ENCODE measurements at places on chromosomes 5 and 9.

GRCh38 chr9:129667850-129668249 lies 2.4 kb downstream of the PRRX2 start:
- H3K27me3 ChIP-seq: peaks cover 33% of the 10 kb centered on the region
- H3K27ac ChIP-seq: no peak overlapping the region
- DNase-seq: no peak
- H3K36me3 ChIP-seq: no peaks in the 10 kb centered on the region
- H3K4me3 ChIP-seq: no peak overlapping the region

DNA sequence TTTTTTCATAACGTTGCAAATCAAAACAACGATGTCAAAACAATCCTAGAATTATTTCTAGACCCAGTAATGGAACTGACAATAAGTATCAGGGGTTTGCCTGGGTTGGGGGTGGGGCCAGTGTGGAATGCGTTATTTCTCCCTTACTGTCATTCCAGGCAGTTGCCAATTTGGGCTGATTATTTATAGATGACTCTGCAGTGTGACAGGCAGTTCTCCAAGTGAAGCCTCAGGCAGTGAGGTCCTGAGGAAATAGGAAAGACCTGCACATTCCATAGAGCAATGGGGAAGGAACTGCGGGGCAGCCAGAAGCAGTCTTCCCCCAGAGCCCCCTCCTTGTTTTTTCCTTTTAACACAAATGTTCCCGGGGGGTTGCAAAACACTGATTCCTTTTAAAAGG lies 179.0 kb downstream of the YTHDC2 start:
- DNase-seq: no peak
- no peaks in the 10 kb centered on the region for H3K36me3 ChIP-seq
- no peak overlapping the region for H3K27ac ChIP-seq
- H3K27me3 ChIP-seq: peaks cover 65% of the 10 kb centered on the region

DNA sequence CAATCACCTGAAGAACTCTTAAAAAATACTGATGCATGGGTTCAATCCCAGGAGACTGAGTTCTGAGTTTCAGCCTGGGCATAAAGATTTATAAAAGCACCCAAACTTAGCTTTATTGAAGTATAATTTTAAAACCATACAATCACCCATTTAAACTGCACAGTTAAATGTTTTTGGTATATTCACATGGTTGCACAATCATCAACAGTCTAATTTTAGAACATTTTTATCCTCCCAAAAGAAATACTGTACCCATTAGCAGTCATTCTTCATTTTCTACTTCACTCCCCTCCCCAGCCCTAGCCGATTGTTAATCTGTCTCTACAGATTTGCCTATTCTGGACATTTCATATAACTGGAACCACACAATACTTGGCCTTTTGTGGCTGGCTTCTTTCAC lies 141.7 kb downstream of the ARSB start:
- H3K36me3 ChIP-seq: peaks cover 9% of the 10 kb centered on the region
- no peaks in the 10 kb centered on the region for H3K27me3 ChIP-seq
- no peak overlapping the region for H3K27ac ChIP-seq
- DNase-seq: no peak
- no peaks in the 10 kb centered on the region for H3K4me1 ChIP-seq
- no peak overlapping the region for H3K4me3 ChIP-seq

- no peaks in the 10 kb centered on the region for H3K27me3 ChIP-seq
- peaks cover 39% of the 10 kb centered on the region for H3K4me1 ChIP-seq
- H3K4me3 ChIP-seq: peak overlapping the region; percentile 100
- peaks cover 58% of the 10 kb centered on the region for H3K36me3 ChIP-seq
- no peak for DNase-seq
Measured at GRCh38 chr9:37784291-37784615, 611 bp downstream of the EXOSC3 start.

DNA sequence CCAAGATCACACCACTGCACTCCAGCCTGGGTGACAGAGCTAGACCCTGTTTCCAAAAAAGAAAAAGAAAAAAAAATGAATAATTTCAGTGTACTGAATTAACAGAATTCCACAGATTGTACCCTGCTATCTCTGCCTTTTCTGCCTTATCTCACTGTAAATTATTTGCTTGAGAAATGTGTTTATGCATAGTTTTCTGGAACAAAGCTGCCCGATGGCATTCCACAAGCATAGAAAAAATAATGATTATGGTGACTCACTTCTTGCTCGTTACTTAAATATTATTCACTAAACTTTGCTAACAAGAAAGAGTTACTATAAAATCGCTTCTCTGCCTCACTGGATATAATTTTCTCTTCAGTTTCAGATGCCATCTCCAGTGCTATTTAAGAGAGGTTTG lies 88.7 kb upstream of the FAM169A start:
- H3K4me3 ChIP-seq: no peak overlapping the region
- no peaks in the 10 kb centered on the region for H3K36me3 ChIP-seq
- no peak for DNase-seq
- H3K4me1 ChIP-seq: peaks cover 9% of the 10 kb centered on the region

GRCh38 chr9:107751567-107752210 lies 262.1 kb upstream of the KLF4 start:
- no peak for DNase-seq
- H3K36me3 ChIP-seq: no peaks in the 10 kb centered on the region
- H3K4me3 ChIP-seq: no peak overlapping the region
- H3K27me3 ChIP-seq: no peaks in the 10 kb centered on the region

DNA sequence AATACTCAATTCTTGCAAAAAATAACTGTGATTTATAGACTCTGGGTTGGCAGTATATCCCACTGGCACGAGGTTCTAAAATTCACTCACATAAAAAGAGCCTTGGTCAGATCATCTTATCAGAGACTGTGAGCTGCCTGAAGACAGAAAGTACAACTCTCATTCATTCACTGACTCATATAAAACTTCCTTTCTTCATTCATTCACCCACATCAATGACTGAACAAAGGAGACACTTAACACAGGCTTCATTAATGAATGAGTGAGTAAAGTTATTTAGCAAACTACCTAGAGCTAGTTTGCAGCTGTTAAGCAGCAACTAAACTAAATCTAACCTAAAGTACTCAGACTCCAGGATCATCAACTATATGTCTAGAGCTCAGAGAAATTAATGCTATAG lies 214.7 kb downstream of the DENND1A start:
- no peak overlapping the region for H3K27ac ChIP-seq
- no peak overlapping the region for H3K4me3 ChIP-seq
- H3K36me3 ChIP-seq: peaks cover 12% of the 10 kb centered on the region

GRCh38 chr5:117242028-117242427 lies 667.4 kb upstream of the SEMA6A start:
- H3K36me3 ChIP-seq: no peaks in the 10 kb centered on the region
- DNase-seq: no peak
- H3K27me3 ChIP-seq: no peaks in the 10 kb centered on the region
- no peaks in the 10 kb centered on the region for H3K4me1 ChIP-seq
- H3K4me3 ChIP-seq: no peak overlapping the region
- no peak overlapping the region for H3K27ac ChIP-seq

GRCh38 chr5:168001318-168001717 lies 290.1 kb upstream of the WWC1 start:
- H3K27ac ChIP-seq: no peak overlapping the region
- no peaks in the 10 kb centered on the region for H3K4me1 ChIP-seq
- no peak for DNase-seq
- no peaks in the 10 kb centered on the region for H3K27me3 ChIP-seq

GRCh38 chr5:102681403-102681983 lies 73.6 kb upstream of the PAM start:
- peaks cover 1% of the 10 kb centered on the region for H3K4me1 ChIP-seq
- no peak overlapping the region for H3K27ac ChIP-seq
- peak; percentile 69 for DNase-seq
- H3K4me3 ChIP-seq: no peak overlapping the region
- H3K36me3 ChIP-seq: no peaks in the 10 kb centered on the region

GRCh38 chr5:119264186-119264585 lies 91.6 kb upstream of the TNFAIP8 start:
- no peak overlapping the region for H3K4me3 ChIP-seq
- no peak overlapping the region for H3K27ac ChIP-seq

DNA sequence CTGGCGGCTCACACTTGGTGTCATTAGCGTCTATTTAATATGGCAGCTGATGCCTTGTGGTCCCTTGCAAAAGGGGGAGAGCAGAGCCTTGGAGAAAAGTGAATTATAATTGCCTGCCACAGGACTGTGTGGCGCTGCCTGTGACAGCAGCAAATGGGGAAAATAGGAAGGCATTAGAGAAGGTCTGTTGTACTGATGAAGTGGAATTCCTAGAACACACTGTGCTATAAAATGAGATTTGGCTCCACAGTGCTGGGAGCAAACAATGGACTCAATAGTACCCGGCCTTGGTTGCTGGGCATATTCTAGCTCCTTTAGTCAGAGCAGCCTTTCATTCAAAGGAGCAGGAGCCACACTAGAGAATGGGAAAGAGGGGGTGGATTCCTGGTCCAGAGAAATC lies 21.3 kb downstream of the SEMA6A start:
- H3K27me3 ChIP-seq: no peaks in the 10 kb centered on the region
- H3K4me1 ChIP-seq: no peaks in the 10 kb centered on the region
- DNase-seq: no peak
- H3K27ac ChIP-seq: no peak overlapping the region
- no peak overlapping the region for H3K4me3 ChIP-seq

- H3K27me3 ChIP-seq: no peaks in the 10 kb centered on the region
- no peak for DNase-seq
- no peak overlapping the region for H3K27ac ChIP-seq
- H3K4me1 ChIP-seq: no peaks in the 10 kb centered on the region
- no peaks in the 10 kb centered on the region for H3K36me3 ChIP-seq
- no peak overlapping the region for H3K4me3 ChIP-seq
Measured at GRCh38 chr5:8730194-8730593, 815.7 kb downstream of the SEMA5A start.

- H3K36me3 ChIP-seq: no peaks in the 10 kb centered on the region
- H3K4me1 ChIP-seq: no peaks in the 10 kb centered on the region
- peaks cover 17% of the 10 kb centered on the region for H3K27me3 ChIP-seq
- no peak overlapping the region for H3K4me3 ChIP-seq
- H3K27ac ChIP-seq: no peak overlapping the region
Measured at GRCh38 chr5:156019130-156019529, 307.8 kb upstream of the SGCD start.

GRCh38 chr9:136345281-136346156 lies 18.0 kb downstream of the DNLZ start:
- no peaks in the 10 kb centered on the region for H3K36me3 ChIP-seq
- H3K4me1 ChIP-seq: no peaks in the 10 kb centered on the region
- no peak overlapping the region for H3K4me3 ChIP-seq
- H3K27ac ChIP-seq: no peak overlapping the region
- H3K27me3 ChIP-seq: no peaks in the 10 kb centered on the region

GRCh38 chr9:10127867-10128266 lies 484.9 kb downstream of the PTPRD start:
- H3K36me3 ChIP-seq: no peaks in the 10 kb centered on the region
- no peak overlapping the region for H3K4me3 ChIP-seq
- DNase-seq: no peak
- no peaks in the 10 kb centered on the region for H3K4me1 ChIP-seq

DNA sequence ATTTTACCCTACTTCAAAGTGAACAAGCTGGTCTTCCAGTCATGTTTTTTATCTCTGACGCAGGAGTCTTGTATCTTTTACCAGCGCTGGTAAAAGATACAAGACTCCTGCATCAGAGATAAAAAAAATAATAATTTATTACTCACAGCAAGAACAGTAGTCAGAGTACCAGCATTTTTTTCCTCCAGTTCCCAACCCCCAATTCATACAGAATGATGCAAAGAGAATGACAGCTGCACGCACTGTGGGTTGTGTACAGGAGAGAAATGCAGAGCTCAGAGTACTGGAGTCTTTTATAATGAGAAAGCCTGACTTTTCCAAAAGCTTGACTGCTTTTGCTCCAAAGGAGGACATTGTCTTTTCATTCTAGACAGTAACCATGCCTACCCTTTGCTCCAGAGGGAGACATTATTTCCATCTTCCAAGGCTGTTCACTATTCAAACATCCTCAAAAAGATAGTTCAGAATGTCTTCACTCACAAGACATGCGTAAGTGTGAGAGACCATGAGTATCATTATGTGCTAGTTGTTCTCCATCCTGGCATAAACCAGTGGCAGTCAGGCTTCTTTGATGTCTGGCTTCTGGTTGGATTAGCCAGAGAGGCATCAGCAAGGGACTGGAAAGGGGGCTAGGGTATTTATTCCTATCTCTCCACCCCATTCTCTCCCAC lies 14.3 kb upstream of the RANBP6 start:
- H3K36me3 ChIP-seq: no peaks in the 10 kb centered on the region
- DNase-seq: no peak
- no peak overlapping the region for H3K4me3 ChIP-seq
- no peak overlapping the region for H3K27ac ChIP-seq

DNA sequence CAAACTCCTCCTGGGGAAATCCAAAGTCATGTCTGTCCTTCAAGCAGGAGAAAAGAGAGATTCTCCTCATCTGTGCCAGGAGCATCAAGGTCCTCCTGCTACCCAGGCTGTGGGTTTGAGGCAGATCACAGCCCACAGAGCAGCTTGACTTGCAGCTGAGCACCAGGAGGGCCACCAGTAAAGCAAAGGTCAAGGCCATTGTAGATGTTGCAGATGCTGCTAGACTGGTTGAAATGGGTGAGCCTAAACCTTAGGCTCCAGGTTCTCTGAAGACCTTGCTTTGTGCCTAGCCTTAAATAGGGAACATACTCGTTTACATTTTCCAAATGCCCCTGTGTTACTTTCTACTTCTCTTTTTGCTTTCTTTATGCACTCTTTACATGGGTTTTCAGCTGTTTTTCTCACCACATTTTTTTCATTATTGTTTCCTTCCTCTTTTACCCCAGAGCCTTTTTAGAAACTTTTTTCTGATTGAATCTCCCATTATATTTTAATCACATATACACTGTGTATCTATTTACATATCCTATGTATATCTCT lies at the start of gene IFNA2:
IFNA2 (minus strand) TSS at position 268 of the 540 bp plus-strand sequence; CDS start at position 199, 69 bp downstream.
- DNase-seq: no peak
- no peaks in the 10 kb centered on the region for H3K36me3 ChIP-seq
- peaks cover 16% of the 10 kb centered on the region for H3K4me1 ChIP-seq
- H3K27me3 ChIP-seq: peaks cover 48% of the 10 kb centered on the region
- H3K27ac ChIP-seq: no peak within 1 kb of the TSS
- H3K4me3 ChIP-seq: no peak within 1 kb of the TSS

DNA sequence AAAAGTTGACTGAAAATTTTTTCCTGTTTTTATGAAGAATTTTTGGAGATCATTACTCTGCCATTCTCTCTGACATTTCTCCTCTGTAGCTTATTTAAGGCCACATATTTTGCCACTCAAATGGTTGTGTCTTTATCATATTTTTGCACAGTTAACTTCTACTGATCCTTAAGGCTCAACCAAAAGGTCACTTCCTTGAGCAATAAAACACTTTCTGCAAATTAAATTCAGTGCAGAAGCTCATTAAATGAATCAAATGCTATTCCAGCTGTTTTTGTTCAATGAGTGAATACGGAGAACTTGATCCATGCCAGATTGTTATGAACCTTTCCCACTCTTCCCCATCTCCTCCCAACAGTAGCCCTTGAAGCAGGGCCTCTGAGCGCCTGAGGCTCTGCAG lies 93.8 kb upstream of the EPB41L4A start:
- H3K4me3 ChIP-seq: no peak overlapping the region
- DNase-seq: no peak
- H3K4me1 ChIP-seq: no peaks in the 10 kb centered on the region
- H3K27ac ChIP-seq: no peak overlapping the region

Measured in activated T-cell treated with anti-CD3 and anti-CD28 coated beads, Interleukin-2, amount 50 U/mL, for 24 hours (primary cell).